ENCODE measurements at places on chromosomes 11 and 22.

DNA sequence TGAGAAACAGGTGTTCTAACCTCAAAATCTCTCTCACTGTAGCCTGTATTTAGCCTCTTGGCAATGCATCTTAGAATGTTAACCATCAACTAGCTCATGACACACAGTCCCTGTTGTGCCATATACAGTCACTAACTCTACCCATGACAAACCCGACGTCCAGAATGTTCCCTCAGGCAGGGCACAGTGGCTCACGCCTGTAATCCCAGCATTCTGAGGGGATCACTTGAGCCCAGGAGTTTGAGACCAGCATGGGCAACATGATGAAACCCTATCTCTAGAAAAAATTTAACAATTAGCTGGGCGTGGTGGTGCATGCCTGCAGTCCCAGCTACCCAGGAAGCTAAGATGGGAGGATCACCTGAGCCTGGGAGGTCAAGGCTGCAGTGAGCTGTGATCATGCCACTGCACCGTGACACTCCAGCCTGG, 18.2 kb upstream of the CCDC34 start:
- no peak for DNase-seq

- DNase-seq = no peak
Measured at GRCh38 chr11:84413549-84413948, 1127.4 kb upstream of the CCDC90B start.

- no peak for DNase-seq
Measured at GRCh38 chr11:87323899-87324298, 286.2 kb downstream of the TMEM135 start.

- DNase-seq = no peak
Measured at GRCh38 chr11:35714882-35715627, 52.5 kb downstream of the TRIM44 start.

DNA sequence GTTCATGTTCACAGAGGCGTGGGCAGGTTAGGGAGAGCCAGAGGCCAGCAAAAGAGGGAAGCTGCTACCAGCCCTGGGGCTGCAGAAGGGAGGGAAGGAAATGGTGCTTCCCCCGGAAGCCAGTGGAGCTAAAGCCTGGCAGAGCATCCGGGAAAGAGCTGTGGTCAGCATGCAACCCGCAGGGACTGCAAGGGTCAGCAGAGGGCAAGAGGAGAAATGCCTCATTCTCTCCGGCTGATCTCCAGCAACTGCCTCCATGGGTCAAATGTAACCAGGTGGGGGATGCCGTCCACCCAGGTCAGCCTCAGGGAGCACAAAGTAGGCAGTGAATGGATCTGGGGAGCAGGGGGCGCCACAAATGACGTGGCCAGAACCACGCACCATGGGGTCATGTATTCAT, 36.9 kb upstream of the PRR5 start:
- no peak for DNase-seq

- DNase-seq = no peak
Measured at GRCh38 chr11:133928628-133929059, 28.1 kb downstream of the IGSF9B start.

- DNase-seq = no peak
Measured at GRCh38 chr11:75577207-75577606, 15.2 kb downstream of the SERPINH1 start.

- peak; percentile 42 for DNase-seq
Measured at GRCh38 chr11:111937844-111938243, 701 bp downstream of the DIXDC1 start.

DNA sequence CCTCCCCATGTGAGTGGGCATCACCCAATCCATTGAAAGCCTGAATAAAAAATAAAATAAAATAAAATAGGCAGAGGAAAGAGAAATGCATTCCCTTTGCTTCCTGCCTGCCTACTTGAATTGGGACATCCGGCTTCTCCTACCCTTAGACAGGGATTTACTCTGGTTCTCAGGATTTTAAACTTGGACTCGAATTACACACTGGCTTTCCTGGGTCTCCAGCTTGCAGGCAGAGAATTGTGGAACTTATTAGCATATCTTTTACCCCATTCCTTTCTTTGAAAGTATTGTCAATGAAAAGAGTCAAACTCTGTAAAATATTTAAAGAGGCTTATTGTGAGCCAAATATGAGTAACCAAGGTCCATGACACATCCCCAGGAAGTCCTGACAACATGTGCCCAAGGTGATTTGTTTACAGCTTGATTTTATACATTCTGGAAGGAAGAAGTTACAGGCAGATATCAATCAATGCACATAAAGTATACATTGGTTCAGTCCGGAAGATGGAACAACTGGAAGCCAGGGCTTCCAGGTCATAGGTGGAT, 78.4 kb upstream of the CCDC90B start:
- DNase-seq = no peak

DNA sequence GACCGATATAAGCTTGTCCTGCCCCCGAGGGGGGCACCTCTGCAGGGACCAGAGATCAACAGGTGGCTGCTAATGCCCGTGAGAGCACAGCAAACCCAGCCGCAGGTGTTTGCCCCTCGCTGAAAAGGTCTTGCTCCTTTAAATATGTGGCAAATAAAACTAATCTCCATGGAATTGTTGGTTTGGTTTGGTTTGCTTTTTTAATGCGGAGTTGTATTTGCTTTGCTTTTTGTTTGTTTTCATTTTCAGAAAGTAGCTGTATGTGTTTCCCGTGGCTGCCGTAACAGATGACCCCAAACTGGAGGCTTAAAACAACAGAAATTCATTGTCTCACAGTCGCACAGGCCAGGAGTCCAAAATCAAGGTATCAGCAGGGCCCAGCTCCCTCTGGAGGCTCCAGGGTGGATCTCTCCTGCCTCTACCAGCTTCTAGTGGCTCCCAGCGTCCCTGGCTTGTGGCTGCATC, 93.0 kb downstream of the CELSR1 start:
- no peak for DNase-seq

DNA sequence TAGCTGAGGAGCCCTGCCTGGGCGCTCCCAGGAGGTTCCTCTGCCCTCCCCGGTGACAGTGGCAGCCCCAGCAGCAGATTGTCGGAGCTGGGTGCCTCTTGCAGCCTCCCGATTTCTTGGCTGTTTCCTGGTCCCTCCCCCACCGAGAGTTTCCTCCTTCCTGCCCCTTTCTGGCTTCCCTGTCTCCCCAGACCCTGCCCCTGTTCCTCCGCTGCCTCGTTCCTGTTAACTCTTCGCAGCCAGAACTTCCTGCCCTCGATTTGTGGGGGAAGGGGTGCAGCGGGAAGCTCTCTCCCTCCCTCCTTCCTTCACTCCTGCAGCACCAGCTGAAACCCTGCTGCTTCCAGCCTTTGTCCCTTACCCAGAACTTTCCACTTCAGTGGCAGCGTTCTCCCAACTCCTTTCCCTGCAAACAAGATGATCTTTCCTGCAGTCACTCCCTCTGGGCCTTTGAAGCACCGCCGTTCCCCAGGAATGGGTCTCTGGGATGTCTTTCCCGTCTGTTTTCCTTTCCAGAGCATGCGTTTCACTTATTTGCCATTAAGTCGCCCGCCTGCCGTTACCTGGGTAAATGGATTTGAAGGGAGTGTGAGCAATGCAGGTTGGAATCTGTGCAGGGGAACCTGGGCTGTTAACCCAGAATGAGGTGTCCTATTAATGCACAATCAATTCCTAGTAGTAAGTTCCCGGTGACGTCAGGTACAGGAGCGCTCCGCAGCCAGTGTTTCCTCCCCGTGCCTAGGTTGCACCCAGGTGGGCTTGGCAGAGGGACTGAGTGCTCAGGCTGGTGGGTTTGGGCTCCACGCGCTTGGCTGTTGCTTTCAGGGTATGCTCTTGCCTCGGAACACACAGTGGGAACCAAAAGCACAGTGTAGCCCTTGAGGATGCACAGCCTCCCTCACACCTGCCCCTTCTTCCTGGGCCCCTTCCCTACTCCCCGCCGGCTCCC, 4.3 kb downstream of the GRK2 start:
- DNase-seq = no peak

DNA sequence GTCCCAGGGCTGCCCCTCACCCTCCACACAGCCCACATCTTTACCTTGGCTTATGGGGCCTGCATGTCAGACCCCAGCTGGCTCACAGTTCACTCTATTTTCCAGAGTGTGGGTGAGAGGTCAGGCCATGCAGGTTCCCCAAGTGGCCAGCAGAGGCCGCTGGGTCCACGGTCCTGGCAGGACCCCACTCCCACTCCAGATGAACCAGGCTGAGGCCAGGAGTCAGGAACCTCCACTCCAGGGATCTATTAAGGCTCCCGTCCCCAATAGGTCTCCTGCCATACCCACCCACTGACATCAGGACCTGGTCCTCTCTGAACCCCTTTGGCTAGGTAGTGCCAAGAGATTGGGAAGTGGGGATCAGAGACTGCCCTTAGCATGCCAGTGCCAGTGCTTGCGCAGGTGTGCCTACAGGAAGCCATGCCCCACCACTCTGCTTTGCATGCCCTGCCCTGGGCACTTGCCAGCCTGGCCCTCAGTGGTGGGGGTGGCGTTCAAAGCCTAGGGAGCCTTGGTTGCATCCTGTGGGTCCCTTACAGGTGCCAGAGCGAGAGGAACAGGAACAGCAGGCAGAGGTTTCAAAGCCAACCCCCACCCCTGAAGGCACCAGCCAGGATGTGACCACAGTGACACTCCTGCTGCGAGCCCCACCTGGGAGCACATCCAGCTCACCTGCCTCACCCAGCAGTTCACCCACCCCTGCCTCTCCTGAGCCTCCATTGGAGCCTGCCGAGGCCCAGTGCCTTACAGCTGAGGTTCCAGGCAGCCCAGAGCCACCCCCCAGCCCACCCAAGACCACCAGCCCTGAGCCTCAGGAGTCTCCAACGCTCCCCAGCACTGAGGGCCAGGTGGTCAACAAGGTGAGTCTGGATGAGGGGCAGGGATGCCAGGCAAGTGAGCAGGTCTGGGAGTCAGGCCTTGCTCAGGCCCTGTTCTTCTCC, 8.3 kb downstream of the SMTN start:
- peak; percentile 46 for DNase-seq

GRCh38 chr11:6988506-6988905, 31.6 kb downstream of the ZNF214 start:
- no peak for DNase-seq

DNA sequence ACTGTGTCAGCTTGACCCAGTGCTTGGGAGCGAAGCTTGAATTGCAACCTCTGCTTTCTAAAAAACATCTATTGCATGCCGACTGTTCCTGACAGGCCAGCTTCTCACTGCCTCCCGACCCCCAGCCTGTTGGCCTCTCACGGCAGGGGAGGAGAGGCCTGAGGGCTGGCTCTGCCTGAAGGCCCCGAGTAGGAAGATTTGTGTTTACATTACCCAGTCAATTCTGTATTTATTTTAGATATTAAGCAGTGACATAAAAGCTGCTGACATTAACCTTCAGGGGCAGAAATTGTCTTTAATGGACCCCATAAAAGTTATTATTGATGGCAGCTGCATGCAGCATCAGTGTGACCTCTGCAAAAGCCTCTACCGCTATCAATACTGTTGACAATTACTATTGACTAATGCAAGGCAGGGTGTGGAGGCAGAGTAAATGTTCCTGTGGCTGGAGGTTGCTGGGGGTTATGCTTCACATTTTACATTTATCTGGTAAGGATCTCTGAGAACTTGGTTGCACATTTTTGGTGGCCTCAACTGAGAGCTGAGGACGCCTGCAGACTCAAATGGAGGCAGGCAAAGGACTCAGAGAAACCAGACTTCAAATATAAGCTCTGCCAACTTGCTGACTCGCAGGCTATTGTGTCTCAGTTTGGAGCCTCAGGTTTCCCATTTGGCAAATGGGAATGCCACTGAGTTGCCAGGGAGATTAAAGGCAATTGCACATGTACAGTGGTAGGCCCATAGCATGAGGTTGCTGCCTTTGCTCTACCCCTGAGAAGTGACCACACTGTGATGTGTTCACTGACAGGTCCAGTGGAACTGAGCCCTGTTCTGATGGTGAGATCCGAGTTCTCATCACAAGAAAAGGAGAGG, 380.5 kb downstream of the TENM4 start:
- no peak for DNase-seq

GRCh38 chr11:69051381-69052342, 2.9 kb downstream of the TPCN2 start:
- DNase-seq = no peak

Measured in anterior cingulate cortex (tissue), 58 donors.